ENCODE measurements at places on chromosomes 5 and 9.

DNA sequence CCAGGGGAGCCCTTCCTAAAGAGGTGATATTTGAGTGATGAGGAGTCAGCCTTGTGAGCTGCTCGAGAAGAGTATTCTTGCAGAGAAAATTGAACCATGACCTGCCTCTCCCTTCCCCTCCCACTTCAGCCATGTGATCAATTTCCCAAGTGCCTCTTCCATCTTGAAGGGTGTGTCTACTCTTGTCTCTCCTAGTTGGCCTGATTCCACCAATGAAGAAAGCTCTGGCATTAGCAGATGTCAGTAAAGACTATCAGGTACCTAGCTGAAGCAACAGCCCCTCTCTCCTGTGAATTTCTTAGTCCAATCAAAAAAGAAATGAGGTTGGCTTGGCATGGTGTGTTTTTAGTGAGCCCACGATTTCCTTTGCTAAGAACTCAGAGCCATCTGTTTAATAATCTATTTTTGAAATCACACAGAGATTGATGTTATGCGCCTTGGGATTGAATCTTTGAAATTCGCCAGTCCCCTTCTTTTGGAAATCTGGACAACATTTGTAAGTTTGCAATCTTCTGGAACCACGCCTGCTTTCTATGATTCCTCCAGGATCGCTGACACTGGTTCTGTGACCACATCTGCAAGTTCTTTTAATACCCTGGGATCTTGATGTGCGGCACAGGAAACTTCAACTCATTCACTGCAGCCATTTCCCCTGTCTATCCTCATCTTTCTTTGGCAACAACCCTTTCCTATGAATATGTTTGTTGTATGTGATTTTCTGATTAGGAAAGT is 404.6 kb downstream of the DMRT2 start:
- DNase-seq: no peak
- H3K36me3 ChIP-seq: no peaks in the 10 kb centered on the region
- no peaks in the 10 kb centered on the region for H3K27me3 ChIP-seq
- H3K27ac ChIP-seq: no peak overlapping the region

DNA sequence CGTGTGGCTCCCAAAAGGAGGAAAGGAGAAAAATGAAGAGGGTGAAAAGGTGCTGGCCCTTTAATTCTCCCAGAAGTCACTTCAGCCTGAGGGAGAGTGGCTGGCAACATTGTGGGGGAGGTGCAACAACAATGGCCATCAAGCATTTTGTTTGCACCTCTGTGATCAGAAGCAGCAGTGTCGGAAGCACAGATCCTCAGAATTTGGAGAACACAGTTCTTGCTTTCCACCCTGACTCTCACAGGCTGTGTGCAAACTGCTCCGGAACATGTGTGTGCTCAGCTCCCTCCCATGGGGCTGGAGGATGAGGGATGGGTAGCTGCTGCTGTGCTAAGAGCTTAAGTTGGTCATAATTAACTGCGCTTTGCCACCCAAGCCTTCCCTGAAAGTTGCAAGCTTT is 127.1 kb downstream of the DPYSL3 start:
- no peak for DNase-seq
- H3K4me1 ChIP-seq: no peaks in the 10 kb centered on the region
- peaks cover 2% of the 10 kb centered on the region for H3K36me3 ChIP-seq
- H3K27ac ChIP-seq: no peak overlapping the region

DNA sequence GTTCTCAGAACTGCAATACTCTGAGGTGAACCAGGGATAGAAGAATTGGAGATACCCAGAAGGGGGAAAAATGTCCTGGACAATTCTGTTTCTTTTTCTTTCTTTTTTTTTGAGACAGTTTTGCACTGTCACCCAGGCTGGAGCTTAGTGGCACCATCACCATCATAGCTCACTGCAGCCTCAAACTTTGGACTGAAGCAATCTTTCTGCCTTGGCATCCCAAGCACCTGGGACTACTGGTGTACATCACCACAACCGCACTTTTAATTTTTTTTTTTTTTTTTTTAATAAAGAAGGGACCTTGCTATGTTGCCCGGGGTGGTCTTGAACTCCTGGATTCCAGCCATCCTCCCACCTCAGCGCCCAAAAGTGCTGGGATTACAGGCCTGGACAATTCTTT is 1.9 kb downstream of the EMB start:
- H3K4me1 ChIP-seq: peaks cover 61% of the 10 kb centered on the region
- H3K27ac ChIP-seq: peak overlapping the region; percentile 97
- DNase-seq: no peak
- H3K27me3 ChIP-seq: no peaks in the 10 kb centered on the region
- H3K4me3 ChIP-seq: peak overlapping the region; percentile 92

GRCh38 chr5:73267766-73268435 is 94.9 kb downstream of the TMEM174 start:
- no peaks in the 10 kb centered on the region for H3K36me3 ChIP-seq
- H3K27ac ChIP-seq: no peak overlapping the region
- H3K4me3 ChIP-seq: no peak overlapping the region
- no peak for DNase-seq

DNA sequence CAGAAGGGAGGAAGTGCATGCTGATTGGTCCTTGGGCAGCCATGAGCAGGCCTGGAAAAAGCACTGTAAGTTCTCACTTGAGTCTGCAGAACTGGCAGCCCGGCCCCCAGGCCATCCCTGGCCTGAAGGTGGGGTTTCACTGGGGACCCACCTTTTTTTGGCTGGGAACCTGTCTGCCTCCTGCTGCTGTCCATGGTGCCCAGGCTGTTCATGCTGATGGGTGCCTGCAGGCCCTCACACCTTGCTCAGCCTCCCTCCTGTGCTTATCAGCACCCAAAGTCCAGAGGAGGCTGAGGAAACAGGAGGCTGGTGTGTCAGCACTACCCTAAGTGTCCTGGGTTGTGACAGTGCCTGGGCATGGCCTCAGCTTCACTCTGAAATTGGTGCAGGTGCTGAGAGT is 134.4 kb upstream of the SPRY4 start:
- peaks cover 20% of the 10 kb centered on the region for H3K27me3 ChIP-seq
- no peak overlapping the region for H3K4me3 ChIP-seq
- H3K4me1 ChIP-seq: peaks cover 5% of the 10 kb centered on the region

- H3K4me3 ChIP-seq: no peak overlapping the region
- H3K4me1 ChIP-seq: peaks cover 15% of the 10 kb centered on the region
- no peaks in the 10 kb centered on the region for H3K36me3 ChIP-seq
- H3K27me3 ChIP-seq: no peaks in the 10 kb centered on the region
- H3K27ac ChIP-seq: no peak overlapping the region
- no peak for DNase-seq
Measured at GRCh38 chr9:127055745-127056402, 66.6 kb downstream of the ANGPTL2 start.

- no peaks in the 10 kb centered on the region for H3K27me3 ChIP-seq
- no peaks in the 10 kb centered on the region for H3K36me3 ChIP-seq
- DNase-seq: no peak
- H3K27ac ChIP-seq: no peak overlapping the region
- H3K4me1 ChIP-seq: no peaks in the 10 kb centered on the region
Measured at GRCh38 chr9:83598487-83598886, 24.5 kb upstream of the IDNK start.

DNA sequence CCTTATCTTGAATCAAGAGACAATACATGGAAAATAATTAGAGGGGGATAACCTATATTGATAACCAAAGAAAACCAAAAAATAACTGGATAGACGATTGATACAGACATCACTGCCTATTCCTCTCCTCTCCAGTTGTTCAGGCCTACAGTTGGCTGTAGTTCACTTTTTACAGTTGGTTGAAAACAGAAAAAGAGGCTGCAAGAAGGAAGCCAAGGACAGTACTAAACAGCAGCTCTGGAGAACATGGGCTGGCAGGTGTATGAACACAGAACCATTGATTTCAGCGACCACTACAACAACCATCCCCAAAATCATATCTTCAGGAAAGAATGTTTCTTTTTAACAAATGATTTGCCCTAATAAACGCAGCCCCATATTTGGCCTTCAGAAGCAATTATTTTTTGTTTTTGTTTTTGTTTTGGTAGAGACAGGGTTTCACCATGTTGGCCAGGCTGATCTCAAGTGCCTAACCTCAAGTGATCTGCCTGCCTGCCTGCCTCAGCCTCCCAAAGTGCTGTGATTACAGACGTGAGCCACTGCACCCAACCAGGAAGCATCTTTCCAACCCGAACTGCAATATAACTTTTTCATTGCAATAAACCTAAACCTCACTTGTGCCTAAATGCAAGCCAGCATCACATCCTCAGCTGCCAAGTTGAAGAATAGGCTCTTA is 64.3 kb downstream of the MLLT3 start:
- H3K27ac ChIP-seq: no peak overlapping the region
- peaks cover 77% of the 10 kb centered on the region for H3K4me1 ChIP-seq
- no peaks in the 10 kb centered on the region for H3K27me3 ChIP-seq
- DNase-seq: no peak
- H3K36me3 ChIP-seq: no peaks in the 10 kb centered on the region

- H3K4me1 ChIP-seq: no peaks in the 10 kb centered on the region
- H3K27me3 ChIP-seq: no peaks in the 10 kb centered on the region
- no peak overlapping the region for H3K4me3 ChIP-seq
Measured at GRCh38 chr5:134594797-134595457, 37.7 kb downstream of the SAR1B start.

GRCh38 chr5:115069087-115069968 is 100.4 kb downstream of the TRIM36 start:
- peak overlapping the region; percentile 65 for H3K27ac ChIP-seq
- H3K4me1 ChIP-seq: peaks cover 24% of the 10 kb centered on the region

GRCh38 chr9:37507566-37508134 is 21.9 kb downstream of the POLR1E start:
- no peak for DNase-seq
- H3K4me3 ChIP-seq: no peak overlapping the region
- peaks cover 15% of the 10 kb centered on the region for H3K36me3 ChIP-seq
- H3K27me3 ChIP-seq: no peaks in the 10 kb centered on the region
- H3K4me1 ChIP-seq: peaks cover 21% of the 10 kb centered on the region
- H3K27ac ChIP-seq: no peak overlapping the region

DNA sequence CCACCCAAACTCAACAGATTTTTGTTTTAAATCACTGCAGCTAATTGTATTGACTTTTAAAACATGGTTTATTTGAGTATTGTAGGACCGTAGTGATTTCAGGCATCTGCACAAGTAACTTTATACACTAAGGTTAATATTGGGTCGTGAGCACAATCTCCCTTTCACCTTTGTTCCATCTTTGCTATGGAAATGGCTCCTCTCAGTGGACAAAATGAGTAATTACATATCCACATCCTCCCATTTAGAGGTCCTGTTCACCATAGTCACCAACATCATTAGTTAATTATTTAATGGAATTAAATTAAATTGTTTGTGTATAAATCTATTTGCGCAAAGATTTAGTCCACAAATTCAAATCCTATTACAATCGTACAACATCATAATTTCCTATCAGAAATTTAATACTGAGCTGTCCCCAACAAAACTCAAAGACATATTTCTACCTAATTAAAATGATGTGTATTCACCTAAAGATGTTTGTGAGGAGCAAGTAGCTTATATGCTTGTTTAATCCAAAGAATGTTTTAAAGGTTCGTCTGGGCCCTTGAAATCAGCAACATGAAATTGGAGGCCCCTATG is 173.0 kb upstream of the DAPK1 start:
- no peaks in the 10 kb centered on the region for H3K4me1 ChIP-seq
- H3K27ac ChIP-seq: no peak overlapping the region
- DNase-seq: no peak
- peaks cover 27% of the 10 kb centered on the region for H3K27me3 ChIP-seq

DNA sequence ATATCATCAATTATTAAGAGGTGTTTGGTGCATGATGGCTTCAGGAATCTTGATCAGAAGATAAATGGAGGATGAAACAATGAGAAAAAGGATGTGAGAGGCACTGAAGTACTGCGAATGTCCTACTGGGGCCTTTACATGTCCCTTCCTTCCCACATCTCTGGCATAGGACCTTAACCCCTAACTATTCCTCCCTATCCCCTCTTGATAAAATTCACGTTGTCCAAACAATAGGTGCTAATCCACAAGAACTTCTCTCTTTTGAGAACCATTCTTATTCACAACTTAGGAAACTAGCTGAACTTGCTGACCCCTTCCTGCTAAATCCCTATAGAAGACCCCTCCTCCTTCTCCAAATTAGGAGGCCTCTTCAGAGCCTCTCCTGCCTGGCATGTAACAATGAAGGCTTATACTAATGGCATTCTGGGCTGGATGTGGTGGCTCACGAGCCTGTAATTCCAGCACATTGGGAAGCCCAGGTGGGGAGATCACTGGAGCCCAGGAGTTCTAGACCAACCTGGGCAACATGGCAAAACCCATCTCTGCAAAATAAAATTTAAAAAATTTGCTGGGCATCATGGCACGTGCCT is 276.5 kb upstream of the SMARCA2 start:
- no peaks in the 10 kb centered on the region for H3K36me3 ChIP-seq
- H3K27ac ChIP-seq: no peak overlapping the region
- DNase-seq: no peak
- no peaks in the 10 kb centered on the region for H3K4me1 ChIP-seq

GRCh38 chr5:138903130-138903775 is 28.1 kb upstream of the LRRTM2 start:
- H3K4me3 ChIP-seq: no peak overlapping the region
- H3K27ac ChIP-seq: no peak overlapping the region
- DNase-seq: no peak
